ENCODE measurements at places on chromosomes 1 and 21. TPM values are rescaled to one million over a fixed set of nuclear protein-coding genes. Genes with fewer than 3 reads are reported as not detected.

DNA sequence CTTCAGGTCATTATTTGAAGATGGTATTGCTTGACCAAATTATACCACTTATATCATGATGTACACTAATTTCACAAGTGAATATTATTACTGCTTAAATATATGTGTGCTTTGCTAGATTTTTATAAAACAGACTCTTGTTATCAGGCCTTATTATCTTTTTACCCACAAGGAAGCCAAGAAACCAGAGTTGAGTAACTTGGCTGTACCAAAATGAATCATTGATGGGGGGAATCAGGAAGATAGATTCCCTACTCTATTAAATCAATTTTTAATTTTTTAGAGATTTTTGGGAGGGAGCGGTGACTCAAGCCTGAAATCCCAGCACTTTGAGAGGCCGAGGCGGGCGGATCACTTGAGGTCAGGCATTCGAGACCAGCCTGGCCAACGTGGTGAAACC lies 16.0 kb upstream of the SCCPDH start:
- DNase-seq = no peak

DNA sequence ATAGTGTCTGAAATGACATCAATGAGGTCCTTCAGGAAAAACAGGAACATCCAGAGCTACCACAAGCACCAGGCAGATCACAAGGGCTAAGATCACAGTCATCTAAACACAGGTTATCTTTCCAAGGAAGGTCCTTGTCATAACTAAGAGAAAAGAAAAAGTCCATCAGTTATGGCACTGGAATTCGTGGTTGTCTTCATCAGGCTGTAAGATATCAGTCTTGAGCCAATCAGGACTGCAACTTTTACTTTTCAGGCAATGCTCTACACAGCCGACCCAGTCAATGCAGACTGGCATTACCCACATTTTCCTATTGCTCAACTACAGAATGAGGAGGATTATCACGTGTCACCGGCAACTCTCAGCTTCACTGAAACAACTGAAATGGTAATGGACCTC lies 26.4 kb downstream of the SORT1 start:
- no peak for DNase-seq

GRCh38 chr1:41673378-41673777 lies 188.9 kb upstream of the EDN2 start:
- no peak for DNase-seq

DNA sequence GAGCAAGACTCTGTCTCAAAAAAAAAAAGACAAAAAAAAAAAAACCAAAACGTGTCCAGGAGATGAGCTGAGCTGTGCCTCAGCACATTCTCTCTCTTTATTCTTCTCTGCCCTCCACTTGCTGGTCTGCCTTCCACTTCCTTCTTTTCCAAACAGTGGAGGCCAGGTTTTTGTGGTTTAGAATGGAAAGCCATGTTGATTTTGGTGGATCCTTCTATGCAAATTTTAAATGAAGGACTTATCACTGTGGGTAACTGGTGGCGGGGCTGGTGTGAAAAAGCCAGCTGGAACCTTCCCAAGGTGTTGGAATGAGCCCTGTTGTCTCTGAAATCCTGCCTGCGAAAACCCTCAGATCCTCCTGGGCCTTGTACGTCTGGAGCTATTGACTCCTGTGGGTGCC lies 61.9 kb downstream of the PTPRU start:
- DNase-seq = no peak

DNA sequence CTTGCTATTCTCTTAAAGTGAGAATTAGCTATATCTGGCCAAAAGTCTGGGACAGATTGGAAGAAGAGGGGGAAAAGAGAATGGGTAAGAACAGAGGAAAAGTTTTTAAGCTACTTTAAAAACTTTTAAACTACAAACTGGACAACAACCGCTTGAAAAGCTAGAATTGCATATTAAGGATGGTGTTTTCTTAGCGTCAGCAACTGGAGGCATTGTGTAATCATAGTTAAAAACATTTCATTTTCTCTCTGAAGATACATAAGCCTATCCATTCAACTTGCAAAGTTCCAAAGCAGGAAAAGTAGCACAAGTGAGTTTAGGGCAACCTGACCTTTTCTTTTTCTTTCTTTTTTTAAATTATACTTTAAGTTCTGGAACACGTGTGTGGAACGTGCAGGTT lies 10.9 kb downstream of the PBX1 start:
- no peak for DNase-seq

- no peak for DNase-seq
Measured at GRCh38 chr1:28631713-28632112, 11.2 kb downstream of the TAF12 start.

Gene FAM177B
- not detected for total RNA-seq

Gene PSMB2
- 139 TPM for total RNA-seq
